ENCODE measurements at places on chromosomes 3 and 15.

DNA sequence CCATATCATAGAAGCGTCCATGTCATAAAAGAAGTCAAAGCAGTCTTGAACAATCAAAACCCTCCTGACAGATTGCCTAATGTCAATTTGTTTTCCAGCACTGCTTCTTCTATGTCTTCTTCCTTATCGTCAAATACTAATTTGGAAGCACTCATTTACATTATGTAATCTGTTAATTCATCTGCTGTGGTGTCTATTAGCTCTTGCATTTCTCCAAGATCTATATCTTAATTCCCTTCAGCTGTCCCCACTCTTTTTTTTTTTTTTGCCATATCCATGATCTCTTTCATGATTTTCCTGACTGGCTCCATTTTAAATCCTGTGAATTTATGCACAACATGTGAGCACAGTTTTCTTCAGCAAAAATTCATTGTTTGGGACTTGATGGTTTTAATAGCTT is 560.5 kb upstream of the ARPP21 start:
- no peak for DNase-seq

DNA sequence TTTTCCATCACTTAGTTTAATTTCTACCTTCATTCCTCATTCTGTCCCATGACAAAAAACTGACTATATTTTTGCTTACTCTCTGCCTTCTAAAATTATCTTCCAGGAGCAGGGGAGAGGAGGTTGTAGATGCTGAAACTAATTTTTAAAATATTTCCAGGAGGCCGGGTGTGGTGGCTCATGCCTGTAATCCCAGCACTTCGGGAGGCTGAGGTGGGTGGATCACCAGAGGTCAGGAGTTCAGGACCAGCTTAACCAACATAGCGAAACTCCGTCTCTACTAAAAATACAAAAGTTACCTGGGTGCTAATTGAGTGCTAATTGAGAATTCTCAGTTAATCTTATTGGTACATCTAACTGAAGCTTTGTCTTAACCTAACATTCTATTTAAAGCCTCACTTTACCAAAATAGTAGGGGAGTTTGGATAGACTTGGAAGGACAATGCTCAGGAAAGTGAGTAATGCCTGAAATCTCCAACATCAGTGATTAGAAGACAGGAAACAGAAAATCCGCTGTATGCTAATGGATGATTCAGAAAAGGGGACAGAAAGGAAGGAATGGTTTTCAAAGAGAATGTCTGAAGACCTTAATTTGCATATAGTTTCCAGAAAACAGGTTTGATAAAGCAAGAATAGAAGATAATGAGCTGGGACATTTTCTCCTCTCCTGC is 336.1 kb downstream of the GBE1 start:
- no peak for DNase-seq

GRCh38 chr3:102926618-102927017 is 491.8 kb downstream of the ZPLD1 start:
- no peak for DNase-seq

DNA sequence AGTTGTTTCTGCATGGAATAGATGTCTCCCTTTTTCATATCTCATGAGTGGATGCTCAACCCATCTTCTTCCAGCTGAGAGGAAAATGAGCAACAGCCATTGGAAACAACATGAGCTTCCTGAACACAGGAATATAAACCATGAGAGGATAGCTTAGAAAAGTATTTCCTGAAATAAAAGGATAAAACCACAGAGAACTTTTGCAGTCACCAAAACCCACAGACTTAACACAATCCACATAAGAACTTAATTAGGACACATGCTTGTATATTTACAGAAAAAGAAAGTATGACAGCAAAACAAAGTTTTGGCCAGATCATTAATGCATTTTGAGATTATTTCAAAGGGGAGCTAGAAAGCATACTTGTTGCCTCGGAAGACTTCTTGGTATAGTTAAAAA is 180.5 kb upstream of the RASGRP1 start:
- no peak for DNase-seq

DNA sequence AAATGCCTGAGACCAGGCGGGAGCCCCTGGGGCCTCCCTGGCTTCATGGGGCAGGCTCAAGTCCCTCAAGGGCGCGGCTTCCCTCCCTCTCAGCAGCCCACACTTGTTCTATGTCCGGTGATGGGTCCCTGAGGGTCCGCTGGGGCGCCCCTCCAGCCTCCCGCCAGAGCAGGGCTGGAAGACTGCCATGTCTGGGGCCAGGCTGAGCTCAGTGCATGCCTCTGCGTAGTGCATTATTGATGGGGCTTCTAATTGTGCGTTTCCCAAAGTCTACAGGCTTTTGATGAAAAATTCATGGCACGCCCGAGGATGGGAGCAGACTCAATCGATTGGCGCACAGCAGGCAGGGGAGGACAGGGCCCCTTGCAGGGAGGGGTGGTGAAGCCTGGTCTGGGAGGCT is 51.3 kb downstream of the CYP11A1 start:
- no peak for DNase-seq
